ENCODE measurements at places on chromosomes 11 and 22.
A peak's percentile ranks its signal among the peaks of the same experiment; 100 is the strongest.

DNA sequence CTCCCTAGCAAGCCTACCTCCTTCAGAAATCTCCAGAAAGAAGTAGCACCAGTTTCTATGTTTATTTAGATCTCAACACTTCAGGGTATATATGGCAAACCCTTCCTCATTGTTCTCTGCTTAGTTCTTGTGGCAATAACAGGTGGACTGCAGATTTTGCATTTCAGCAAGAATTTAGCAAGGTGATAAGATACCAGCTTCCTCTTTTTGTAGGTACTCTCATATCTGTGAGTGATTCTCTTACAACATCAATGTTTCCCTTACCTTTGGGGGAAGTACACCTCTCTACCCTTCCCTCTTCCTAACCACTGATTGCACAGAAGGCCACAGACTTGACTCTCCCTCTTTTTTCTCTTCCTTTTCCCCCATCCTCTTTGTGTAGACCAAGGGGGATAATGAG lies 230.9 kb upstream of the SESN3 start:
- DNase-seq = no peak

DNA sequence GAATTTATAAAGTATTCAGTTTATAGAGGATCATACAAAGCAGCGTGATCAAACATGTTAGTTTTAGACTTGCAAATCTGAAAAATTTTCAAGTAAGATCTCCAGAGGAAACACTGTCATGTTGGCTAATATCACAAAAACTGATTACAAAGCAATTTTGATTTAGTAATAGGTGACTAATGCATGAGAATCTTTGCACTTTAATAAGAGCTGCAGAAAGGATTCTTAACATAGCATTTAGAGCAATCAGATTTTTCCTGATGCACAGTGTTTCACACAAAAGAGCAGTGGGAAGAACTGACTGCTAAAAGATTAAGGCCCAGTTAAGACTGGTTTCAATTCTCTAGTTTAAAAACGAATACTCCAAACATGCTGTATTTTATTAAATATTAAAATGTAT lies 321.2 kb downstream of the GUCY1A2 start:
- peak; percentile 62 for DNase-seq

DNA sequence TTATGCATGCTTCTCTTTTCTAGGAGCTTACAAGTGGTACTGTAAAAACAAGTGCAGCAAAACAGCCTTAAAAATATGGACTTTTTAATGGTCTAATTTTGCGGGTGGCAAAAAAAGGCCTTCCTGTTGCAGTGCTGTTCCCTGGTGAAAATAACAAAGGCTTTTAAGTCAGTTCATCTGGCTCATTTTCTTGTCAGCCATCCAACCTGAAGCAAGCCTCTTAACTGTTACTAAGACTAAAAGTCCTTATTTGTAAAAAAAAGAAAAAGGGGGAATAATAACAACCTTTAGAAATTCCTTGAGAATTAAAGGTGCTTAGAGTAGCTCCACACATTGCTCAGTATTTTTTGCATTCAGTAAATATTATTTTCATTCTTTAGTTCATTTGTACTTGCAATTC lies 200.5 kb upstream of the CHORDC1 start:
- no peak for DNase-seq

DNA sequence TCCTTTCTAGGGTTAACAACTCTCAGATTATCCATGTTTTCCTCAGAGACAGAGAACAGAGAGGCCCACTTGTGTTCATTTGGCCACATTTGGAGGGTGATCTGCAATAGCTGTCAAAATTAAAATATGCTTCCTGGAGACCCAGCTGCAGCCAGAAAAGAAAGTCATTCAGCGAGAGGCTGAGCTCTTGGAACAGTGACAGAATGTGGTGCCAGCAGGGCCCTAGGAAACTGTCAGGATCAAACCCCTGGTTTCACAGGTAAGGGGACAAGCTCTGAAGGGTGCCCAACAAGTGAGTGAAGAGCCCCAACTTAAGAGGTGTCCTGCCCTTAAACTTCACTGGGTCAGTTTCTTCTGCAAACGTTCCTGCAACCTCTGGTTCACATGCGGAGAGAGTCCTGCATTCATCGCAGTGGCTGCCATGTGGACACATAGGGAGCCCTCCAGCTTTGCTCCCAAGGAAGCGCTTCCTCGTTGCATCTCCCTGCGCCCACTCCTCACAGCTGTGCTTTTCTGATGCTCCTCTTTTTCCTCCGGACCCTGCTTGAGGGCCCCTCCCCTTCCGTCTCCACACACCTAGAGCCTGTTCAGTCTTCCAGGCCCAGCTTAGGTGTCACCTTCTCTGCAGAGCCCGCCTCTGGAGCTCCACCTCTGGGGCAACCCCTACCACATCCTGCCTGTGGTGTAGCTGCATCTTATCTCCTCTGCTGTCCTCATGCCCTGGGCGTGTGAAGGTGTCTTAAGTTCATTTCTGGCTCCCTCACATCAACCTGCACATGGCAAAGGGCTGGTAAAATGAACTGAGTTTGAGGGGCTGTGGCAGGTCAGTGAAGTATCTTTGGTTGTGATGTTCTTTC lies 3.9 kb downstream of the UCP3 start:
- DNase-seq = no peak

- DNase-seq = no peak
Measured at GRCh38 chr11:119262668-119263351, 54.1 kb downstream of the MCAM start.

GRCh38 chr11:22749536-22749935 lies 80.1 kb downstream of the SVIP start:
- no peak for DNase-seq

DNA sequence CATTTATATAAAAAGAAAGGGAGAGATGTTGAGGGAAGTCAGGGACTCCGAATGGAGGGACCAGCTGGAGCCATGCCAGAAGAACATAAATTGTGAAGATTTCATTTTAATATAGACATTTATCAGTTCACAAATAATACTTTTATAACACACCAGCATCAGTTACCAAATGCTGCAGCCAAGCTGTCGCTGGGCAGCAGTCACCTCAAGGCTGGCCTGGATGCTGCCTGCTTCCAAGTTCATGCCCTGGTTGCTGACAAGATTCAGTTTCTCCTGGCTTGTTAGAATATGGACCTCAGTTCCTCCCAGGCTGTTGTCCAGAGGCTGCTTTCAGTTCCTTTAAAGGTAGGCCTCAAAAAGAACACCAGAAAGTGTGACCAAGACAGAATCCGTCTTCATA lies 30.8 kb upstream of the ALDH3B2 start:
- DNase-seq = no peak

DNA sequence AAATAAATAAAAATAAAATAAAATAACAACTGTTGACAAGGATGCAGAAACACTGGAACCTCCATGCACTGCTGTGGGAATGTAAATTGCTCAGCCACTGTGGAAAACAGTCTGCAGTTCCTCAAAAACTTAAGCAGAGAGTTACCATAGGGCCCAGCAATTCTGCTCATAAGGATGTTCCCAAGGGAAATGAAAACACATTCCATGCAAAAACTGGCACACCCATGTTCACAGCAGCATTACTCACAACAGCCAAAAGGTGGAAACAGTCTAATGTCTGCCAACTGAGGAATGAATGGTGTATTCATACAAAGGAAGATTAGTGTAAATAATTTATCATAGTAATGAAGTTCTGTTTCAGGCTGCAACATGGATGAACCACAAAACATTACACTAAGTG lies 3.2 kb upstream of the KRTAP5-10 start:
- no peak for DNase-seq

GRCh38 chr11:28704801-28705200 lies 596.6 kb downstream of the METTL15 start:
- no peak for DNase-seq

DNA sequence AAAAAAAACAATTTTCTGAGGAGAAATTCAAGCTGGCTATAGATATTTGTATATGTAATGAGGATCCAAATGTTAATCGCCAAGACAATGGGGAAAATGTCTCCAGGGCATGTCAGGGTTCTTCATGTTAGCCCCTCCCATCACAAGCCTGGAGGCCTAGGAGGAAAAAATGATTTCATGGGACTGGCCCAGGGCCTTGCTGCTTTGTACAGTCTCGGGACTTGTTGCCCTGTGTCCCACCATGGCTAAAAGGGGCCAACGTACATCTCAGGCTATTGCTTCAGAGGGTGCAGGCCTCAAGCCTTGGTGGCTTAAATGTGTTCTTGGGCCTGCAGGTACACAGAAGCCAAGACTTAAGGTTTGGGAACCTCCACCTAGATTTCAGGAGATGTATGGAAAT lies 62.1 kb upstream of the SLC5A12 start:
- DNase-seq = no peak

DNA sequence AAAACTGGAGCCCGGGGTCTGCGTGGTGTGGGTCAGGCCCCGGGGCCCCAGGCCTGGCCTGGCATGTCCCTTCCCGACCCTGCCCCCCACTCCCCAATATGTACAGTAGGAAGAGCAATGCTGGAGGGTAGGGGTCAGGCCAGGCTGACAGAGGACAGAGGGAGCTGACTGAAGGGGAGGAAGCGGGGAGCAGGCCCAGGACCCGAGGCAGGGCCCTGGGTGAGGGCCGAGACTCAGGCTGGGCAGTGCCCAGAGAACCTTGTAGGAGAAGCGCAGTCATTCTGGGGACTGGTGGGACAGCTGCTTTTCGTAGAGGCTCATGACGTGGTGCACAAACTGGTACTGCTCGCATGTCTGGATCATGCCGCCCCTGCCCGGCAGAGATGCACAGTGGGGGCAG lies 2.7 kb upstream of the IGSF22 start:
- no peak for DNase-seq

GRCh38 chr11:79400717-79401330 lies 40.0 kb downstream of the TENM4 start:
- no peak for DNase-seq

DNA sequence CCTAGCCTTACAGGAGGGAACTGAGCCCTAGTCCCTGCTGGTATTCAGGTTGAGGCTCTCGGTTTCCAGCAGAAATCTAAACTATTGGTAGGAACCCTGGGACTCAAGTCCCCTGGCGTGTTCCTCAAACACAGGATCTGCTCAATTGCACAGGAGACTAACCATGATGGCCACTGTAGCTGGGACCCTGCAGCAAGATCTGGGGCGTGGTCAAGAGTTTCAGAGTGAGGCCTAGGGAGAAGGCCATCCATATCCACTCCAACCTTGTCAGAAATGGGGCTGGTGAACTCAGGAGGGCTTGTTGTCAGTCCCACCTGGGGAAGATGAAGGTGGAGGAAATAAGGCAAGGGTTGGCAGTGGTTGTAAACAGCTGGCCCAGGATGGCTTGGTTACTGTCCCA lies 49.9 kb upstream of the PAX6 start:
- no peak for DNase-seq

- no peak for DNase-seq
Measured at GRCh38 chr11:93935826-93936225, 85.3 kb upstream of the HEPHL1 start.

DNA sequence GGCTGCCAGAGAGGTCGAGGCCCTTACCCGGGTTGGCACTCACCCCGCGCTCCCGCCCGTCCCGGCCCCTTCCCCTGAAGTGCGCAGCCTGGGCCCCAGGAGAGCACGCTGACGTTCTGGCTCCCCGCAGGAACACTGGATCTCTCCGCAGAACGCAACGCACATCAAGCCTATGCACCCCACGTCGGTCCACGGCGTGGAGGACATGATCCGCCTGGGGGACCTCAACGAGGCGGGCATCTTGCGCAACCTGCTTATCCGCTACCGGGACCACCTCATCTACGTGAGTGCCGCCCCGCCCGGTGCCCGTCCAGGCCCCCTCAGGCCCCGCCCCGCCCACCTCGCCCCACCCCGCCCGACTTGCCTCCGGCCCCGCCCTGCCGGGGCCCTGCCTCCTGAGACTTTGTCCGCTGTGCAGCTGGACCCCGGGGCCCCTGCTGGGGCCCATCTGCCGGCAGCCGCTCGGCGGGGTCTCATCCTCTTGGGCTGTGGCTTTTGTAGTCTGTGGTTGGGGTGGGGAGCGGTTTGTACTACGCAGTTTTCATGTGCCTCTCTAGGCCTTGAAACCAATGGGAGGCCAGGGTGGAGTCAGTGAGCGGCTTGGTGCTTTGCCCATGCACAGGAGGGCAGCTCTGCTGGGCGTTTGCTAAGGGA lies 19.7 kb downstream of the MYO7A start:
- DNase-seq = no peak

- no peak for DNase-seq
Measured at GRCh38 chr11:123391646-123392348, 38.3 kb upstream of the GRAMD1B start.

GRCh38 chr22:31944700-31945442 lies 536 bp downstream of the YWHAH start:
- DNase-seq = no peak

DNA sequence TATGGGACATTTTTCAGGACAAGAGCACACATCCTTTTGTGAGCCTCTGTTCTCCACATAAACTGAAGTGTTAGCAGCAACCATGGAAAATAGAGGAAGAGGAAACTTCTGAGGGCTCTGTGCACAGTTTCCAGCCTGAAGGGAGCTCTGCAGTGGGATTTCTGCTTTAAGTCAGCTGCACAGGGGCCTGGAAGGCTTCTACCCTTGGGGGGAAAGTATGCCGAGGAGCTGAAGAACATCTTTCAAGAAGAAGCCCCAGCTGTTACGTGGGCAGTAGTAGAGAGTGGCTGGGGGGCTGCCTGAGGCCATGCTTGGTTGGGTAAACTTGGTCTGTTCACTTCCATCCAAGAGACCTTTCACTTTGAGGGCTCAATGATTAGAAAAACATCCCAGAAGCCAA lies 82.7 kb upstream of the EED start:
- DNase-seq = no peak

DNA sequence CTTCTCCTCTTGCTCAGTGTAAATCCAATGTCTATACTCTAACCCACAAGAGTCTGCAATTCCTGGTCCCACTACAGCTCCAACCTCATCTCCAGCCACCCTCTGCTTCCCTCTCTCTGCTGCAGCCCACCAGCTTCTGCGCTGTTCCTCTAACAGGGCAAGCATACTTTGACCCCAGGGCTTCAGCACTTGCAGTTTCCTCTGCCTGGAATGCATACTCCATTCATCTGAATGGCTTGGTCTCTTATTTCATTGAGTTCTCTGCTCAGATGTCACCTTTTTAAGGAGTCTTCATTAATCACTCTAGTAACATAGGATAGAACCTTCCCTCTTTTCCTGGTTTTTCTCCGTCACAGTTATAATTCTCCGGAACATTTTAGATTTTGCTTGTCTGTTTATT lies 141.6 kb downstream of the BUD13 start:
- no peak for DNase-seq

DNA sequence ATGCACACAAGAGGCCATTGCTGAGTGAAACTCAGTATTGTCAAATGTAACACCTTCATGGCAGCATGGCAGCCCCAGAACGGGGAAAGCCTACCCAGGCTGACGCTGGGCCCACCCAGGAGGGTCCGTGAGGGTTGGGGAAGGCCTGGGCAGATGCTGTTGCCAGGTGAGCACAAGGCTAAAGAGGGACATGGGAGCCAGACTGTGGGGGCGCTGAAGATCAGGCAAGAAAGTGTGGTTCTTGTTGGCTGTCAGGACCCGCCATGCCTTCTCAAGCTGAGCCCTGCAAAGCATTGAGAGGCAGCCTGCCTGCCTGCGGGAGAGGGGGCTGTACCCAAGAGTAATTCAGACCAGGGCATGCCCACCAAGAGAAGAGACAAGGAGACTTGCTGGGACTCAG lies 85.0 kb upstream of the PITPNB start:
- no peak for DNase-seq

- DNase-seq = no peak
Measured at GRCh38 chr22:27397954-27398342, 403.6 kb downstream of the MN1 start.
